Effector memory CD8-positive, alpha-beta T cell (primary cell): ENCODE measurements at places on chromosomes 3 and 15.

- no peak for DNase-seq
Measured at GRCh38 chr15:28190391-28191174, 91.5 kb upstream of the OCA2 start.

GRCh38 chr3:24522146-24522579 lies 27.5 kb upstream of the THRB start:
- DNase-seq, result no peak

GRCh38 chr3:126119976-126120375 lies 36.1 kb upstream of the SLC41A3 start:
- DNase-seq, result no peak

DNA sequence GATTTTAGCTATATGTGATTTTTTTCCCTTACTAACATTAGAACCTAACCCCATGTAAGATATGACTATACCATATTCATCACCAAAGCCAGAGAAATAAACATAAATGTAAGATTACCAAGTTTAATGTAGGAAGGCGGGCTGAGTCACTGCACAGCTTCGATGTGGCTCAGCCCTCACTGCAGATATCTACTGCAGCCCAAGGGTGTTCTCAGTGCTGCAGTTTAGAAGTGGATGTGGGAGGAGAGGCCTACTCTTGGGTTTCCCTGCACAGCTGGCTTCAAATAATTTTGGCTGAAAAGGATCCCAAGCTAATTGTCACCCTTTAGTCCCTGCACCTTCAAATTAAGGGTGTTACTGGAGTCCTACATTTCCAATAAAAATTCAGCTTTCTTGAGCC lies 9.3 kb downstream of the ARPP19 start:
- DNase-seq, result no peak

DNA sequence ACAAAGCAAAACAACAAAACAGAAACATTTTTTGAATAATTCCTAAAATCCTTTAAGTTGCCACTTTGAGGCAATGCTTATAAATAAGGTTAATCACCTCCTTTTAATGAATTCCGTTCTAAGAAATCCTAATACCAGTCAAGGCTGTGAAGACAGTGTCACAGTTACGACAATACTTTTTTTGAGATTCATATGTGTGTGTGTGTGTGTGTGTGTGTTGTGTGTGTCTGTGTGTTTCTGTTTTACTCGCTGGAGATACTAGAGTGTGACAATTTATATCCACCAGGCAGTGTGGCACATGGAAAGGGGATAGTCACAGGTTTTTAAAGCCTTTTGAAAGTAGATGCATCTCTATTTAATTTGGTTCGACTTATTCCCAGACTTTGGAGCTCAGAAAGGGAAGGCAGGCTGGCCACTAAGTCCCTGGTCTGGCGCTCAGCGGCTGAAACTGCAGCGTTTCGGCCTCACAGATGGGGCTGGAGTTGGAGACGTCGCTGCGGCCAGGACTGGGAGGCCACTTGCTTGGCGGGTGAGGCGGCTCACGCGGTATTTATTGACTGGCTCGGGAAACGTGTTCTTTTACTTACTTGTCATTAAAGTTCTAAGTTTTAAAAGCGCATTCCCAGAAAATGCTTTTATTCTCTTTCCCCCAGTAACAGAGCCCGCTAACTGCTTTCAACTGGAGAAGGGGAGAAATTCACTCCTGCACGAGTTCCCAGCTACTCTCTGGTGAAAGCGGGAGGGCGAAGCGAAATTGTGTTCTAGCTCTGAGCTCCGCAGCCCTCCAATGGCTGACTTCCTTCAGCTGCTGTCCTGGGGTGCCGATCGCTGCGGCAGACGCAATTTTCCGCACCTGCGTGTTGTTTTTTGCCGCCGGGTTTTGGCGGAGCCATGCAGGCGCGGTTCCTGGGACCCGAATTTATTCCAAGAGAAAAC lies 13.7 kb downstream of the ZIC1 start:
- DNase-seq, result no peak

DNA sequence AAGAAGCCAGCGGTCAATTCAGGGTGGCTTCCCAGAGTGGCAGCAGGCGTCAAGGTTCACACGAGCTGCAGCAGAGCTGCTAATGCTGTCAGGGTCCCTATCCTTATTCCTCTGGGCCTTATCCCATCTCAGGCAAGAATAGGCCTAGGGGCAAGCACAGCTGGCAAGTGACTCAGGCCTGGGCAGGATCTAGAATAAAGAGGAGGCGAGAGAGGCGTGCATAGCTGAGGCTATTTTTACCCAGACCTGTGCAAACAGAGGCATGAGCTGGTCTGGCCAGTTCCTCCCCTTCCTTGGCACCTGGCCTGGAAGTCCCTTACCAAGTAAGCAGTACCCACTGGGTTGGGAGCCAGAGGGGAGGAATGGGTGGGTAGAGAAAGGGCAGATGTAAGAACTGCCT lies 12.2 kb upstream of the VIPR1 start:
- no peak for DNase-seq

DNA sequence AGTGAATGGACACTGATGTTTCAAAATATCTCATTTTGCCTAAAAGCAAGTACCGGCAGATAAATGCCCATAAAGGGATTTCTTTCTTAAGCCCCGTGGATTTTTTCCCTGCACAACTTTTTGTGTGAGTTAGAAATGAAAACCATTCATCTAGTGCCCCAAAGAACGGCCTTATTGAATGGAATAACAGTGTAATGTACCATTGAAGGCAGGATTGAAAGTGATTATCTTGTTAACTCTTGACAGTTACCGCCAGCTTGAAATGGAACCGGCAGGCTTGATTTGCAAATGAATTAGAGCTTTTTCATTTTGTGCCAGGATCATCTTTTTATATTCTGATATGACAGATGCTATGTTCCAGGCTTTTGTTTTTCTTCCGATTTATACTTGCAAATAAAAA lies 162.2 kb downstream of the RSRC1 start:
- DNase-seq, result no peak

- DNase-seq, result no peak
Measured at GRCh38 chr15:50166216-50166615, 15.8 kb upstream of the SLC27A2 start.

GRCh38 chr3:77835921-77836320 lies 796.0 kb downstream of the ROBO2 start:
- DNase-seq, result no peak

DNA sequence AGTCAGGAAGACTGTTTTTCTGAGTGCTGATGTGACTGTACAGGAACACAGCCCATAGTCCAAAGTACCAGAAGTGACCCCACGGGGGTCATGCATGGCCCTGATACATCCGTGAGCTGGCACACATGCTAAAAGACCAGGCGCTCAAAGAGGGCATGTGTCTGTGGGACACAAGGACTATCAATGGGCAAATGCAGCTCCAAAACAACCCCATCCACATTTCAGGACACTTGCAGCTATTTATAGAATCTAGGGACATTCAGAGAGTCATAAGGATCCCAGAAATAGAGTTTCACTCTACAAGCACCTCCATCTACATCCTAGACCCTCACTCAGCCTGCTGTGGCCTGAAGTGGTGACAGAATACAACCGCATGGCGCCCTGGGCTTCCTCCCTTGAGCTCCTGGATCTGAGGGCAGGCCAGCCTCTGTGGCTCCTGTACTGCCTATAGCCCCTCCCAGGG lies 17.0 kb downstream of the SLC25A20 start:
- no peak for DNase-seq

GRCh38 chr3:143011705-143012104 lies 10.3 kb downstream of the U2SURP start:
- DNase-seq, result no peak

DNA sequence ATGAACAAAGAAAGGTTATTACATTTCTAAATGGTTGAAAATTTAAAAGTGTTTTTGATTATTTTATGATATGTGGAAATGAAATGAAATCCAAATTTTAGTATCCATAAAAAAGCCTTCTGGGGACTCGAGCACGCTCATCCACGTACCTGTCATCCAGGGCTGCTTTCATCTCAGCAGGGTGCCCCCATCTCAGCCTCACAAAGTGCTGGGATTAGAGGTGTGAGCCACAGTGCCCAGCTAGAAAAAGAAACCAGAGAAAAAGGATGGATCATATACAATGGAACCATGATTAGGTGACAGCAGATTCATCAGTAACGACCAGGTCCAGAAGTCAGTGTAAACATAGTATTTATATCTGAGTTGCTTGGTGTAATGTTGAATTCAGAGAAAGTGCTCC lies 49.7 kb downstream of the STARD5 start:
- DNase-seq, result no peak

GRCh38 chr3:173753593-173753992 lies 356.0 kb downstream of the NLGN1 start:
- no peak for DNase-seq

DNA sequence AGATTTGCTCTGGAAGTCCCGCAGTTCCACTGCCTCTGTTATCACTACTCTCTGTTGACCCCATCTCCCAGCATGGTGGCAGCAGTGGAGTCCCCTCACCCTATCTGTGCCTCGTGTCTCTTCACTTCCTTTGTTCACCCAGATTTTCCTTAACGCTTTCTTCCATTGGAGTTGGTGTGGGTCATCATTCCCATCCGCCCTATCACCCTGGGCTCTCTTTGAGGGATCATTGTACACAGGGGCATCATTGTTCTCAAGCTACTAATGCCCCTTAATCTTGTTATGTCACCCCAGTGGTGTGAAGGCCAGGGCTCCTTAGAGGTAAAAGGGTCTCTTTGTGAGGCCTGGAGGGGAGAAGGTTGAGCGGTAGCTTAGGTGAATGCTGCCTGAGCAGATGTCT lies 329.5 kb upstream of the CTDSPL start:
- DNase-seq, result no peak

- DNase-seq, result no peak
Measured at GRCh38 chr15:67801926-67802914, 23.1 kb upstream of the SKOR1 start.

- DNase-seq, result no peak
Measured at GRCh38 chr3:60953351-60953750, 297.9 kb downstream of the FHIT start.

GRCh38 chr3:60764870-60765269 lies 486.4 kb downstream of the FHIT start:
- no peak for DNase-seq

GRCh38 chr3:195312714-195313113 lies 41.8 kb upstream of the XXYLT1 start:
- DNase-seq, result no peak

DNA sequence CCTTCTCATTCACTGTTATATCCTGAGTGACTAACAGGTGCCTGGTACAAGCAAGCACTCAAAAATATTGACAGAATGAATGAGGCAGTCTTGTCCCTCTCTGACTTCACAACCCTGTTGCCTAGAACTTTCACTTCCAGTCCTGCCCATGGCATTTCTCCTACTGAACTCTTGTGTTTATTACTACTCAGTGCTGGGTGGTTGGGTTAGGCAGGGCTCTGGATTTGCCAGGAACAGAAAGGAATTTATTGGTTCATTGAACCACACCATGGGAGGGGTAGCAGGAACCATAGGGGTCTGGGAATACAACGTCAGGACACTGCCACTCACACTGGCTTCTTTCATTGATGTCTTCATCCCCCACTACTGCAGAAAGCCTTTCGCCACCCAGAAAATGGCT lies 41.9 kb upstream of the SEMA4B start:
- no peak for DNase-seq

- no peak for DNase-seq
Measured at GRCh38 chr3:124552224-124552623, 178.0 kb upstream of the UMPS start.

- no peak for DNase-seq
Measured at GRCh38 chr3:23864931-23865330, 51.9 kb downstream of the NKIRAS1 start.

GRCh38 chr15:73758461-73758860 lies 5.3 kb upstream of the INSYN1 start:
- DNase-seq, result no peak

- DNase-seq, result no peak
Measured at GRCh38 chr3:30269751-30270445, 336.5 kb upstream of the TGFBR2 start.

DNA sequence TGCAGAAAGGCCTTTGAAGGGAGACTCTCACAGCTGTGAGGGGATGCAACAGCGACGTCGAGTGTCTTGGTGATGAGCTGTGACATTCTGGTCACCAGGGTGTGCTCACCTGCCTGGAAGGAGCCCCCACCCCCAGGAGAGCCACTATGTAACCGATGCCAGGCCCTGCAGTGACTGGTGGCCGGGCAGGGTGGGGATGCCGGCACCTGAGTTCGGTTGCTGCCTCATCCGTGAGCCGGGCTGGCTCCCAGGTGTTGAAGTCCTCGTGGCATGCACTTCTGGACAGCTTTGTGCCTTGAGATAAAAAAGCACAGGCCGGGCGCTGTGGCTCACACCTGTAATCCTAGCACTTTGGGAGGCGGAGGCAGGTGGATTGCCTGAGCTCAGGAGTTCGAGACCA lies 56.5 kb downstream of the ASB7 start:
- DNase-seq, result no peak

DNA sequence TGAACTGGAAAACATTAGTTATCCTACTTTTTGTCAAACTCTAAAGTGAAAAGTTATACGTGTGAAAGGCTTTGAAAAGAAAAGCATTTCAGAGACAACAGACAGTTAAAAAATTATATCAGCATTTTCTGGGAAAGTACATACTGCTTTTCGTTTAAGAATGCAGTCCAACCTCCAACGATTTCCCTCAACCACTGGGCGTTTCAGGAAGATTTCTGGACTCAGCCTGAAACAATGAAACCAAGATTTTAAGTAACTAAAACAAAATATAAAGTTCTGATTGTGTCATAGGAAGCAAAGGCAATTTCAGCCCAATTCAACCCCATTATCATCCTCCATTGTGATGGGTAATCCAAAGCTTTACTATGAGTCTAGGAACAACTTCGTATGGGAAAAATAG lies 110.7 kb downstream of the PLD1 start:
- no peak for DNase-seq

DNA sequence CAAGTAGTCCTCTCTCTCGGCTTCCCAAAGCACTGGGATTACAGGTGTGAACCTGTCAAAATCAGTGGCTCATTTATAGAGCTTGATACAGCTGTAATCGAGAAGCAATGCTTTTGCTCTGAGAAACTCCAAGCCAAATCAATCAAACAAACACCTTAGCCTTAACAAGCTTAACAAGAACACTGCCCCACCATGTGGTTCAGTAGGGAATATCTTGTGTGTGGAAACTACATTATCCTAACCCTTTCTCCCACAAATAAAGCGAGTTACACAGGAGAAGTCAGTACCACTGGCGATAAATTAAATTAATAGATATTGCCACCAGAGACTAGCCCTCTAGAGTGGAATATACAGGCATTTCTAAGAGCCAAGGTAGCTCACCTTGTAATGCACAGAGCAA lies 13.9 kb downstream of the CDAN1 start:
- no peak for DNase-seq

- no peak for DNase-seq
Measured at GRCh38 chr3:31041161-31041978, 146.9 kb upstream of the GADL1 start.

- no peak for DNase-seq
Measured at GRCh38 chr3:26105261-26105660, 315.4 kb downstream of the OXSM start.

GRCh38 chr15:78390826-78391225 lies 47.2 kb upstream of the IREB2 start:
- DNase-seq, result no peak

GRCh38 chr15:94042180-94042928 lies 189.0 kb upstream of the MCTP2 start:
- DNase-seq, result no peak

GRCh38 chr15:79067072-79067833 lies 23.3 kb downstream of the RASGRF1 start:
- DNase-seq, result no peak
